ENCODE measurements at places on chromosomes 7 and 10. TPM values are rescaled to one million over a fixed set of nuclear protein-coding genes. Genes with fewer than 3 reads are reported as not detected.

The C10orf105 gene
- 1.1 TPM for polyA plus RNA-seq

The STAM gene
- polyA plus RNA-seq, result 22.0 TPM

The PTPRZ1 gene
- polyA plus RNA-seq, result not detected

The CELF2 gene
- 8.8 TPM for polyA plus RNA-seq

The CARD11 gene
- polyA plus RNA-seq, result not detected

The CPN1 gene
- polyA plus RNA-seq, result not detected

The CADPS2 gene
- 0.38 TPM for polyA plus RNA-seq

The CHPF2 gene
- 42.6 TPM for polyA plus RNA-seq

The RTKN2 gene
- 1.5 TPM for polyA plus RNA-seq

The TET1 gene
- polyA plus RNA-seq, result 1.1 TPM

The ARMH3 gene
- 18.5 TPM for polyA plus RNA-seq

The DLX5 gene
- not detected for polyA plus RNA-seq

The RARRES2 gene
- polyA plus RNA-seq, result 6.3 TPM

The TUBAL3 gene
- not detected for polyA plus RNA-seq

Data from BJ (cell line).